Spinal cord (tissue), 10 donors: ENCODE measurements at places on chromosomes 1 and 21. TPM values are rescaled to one million over a fixed set of nuclear protein-coding genes. Genes with fewer than 3 reads are reported as not detected.

DNA sequence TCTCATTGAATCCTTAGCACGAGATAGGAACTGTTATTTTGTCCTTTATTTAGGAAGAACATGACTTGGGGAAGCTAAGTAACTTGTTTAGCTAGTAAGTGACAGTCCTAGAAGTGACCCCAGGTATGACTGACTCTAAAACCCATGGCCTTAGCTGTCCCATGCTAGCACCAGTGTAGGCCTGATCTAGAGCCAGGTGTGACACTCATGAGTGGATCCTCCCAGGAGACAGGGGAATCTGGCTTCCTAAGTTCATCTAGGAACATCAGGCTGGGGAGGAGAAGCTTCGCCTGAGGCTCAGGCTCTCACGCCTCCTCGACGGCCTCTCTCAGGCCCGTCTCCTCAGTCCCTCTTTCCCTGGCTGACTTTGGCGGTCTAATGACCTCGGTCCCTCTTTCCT lies 31.2 kb downstream of the CD48 start:
- DNase-seq = no peak

DNA sequence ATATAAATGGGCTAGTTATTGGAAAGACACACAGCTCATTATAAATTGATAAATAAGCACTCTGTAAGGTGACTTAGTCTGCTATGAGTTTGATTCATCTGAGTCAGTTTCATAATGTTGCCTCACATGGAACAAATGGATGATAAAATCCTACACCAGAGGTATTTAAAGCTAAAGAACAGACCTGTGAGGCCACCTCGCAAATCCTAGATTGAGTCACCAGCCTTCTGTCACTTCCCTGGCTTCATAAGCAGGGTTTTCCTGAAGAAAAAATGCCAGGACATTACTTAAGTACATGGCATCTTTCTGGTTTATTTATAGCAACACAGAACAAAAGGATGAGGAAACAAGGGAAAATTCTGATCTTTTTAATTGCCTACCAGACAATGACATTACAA lies 18.4 kb downstream of the CD2 start:
- no peak for DNase-seq

GRCh38 chr1:234938924-234939323 lies 189.7 kb downstream of the TOMM20 start:
- no peak for DNase-seq

DNA sequence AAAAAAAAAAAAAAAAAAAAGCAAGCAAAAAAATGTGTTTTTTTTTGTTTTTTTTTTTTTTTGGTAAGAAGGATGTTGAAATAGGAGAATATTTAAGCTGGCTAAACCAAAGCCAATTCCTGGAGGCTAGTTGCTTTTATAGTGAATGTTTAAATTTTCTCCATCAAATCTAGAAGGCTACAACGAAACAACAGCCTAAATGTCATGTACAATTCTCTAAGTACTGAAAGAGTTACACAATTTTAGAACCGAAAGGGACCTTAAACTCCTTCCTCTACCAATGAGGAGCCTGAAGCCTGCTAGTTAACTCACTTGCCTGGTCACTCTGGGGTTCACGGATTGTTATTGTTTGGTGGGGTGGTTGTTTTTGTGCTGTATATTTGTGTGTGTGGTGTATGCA lies 3.5 kb downstream of the WLS start:
- DNase-seq = no peak

GRCh38 chr1:17673329-17674072 lies 81.6 kb upstream of the ACTL8 start:
- no peak for DNase-seq

GRCh38 chr1:230611878-230612235 lies 30.4 kb upstream of the COG2 start:
- DNase-seq = no peak

DNA sequence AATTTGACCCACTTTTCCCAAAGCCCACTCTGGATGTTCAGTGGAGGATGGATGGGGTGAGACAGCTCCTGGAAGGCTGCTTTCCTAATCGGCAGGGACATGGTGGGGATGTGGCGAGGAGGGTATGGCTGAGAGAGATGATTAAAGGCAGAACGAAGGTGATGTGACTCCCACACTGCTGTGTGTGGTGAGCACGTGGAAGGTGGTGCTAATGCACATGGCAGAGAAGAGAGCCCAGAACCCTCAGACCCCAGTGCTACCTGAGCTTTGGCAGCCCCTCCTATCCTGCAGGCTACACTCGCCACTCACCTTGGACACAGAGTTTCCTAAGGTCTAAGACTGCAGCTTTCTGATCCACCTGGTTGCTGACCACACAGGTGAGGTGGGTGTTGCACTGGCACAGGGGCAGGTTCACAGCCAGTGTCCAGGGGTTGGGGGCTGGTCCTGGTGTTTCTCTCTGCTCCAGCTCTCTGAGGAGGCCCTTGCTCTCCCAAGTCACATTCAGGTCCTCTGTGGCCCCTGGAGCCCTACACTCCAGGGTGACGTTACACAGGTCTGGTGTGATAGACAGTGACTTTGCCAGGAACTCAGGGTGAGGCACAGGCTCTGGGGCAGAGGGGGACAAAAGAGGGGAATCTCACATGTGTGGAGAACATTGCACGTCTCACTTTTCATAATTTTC lies 151.4 kb upstream of the ETV3 start:
- no peak for DNase-seq

GRCh38 chr1:33153650-33154049 lies 28.2 kb downstream of the TRIM62 start:
- DNase-seq = no peak

GRCh38 chr1:169307176-169307575 lies 60.4 kb downstream of the NME7 start:
- no peak for DNase-seq

GRCh38 chr1:153403421-153404085 lies 12.7 kb upstream of the S100A8 start:
- DNase-seq = no peak

DNA sequence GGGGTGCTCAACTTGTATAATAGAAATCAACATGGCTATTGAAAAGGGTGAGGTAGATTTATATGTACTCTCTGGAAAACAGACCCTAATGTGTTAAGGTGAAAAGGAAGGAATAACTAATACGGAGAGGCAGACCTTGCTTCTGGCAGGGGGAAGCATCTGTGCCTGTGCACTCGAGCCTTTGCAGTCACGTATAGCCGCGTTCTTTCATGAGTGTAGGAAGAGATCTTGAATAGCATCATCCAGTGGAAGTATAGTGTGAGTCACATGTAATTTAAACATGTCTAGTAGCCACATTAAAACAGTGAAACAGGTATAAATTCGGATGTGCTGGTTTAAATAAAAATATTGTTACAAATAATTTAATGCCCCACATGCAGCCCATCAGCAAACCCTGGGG lies 3.0 kb downstream of the A3GALT2 start:
- DNase-seq = no peak

GRCh38 chr21:41061701-41062100 lies 106.3 kb upstream of the BACE2 start:
- DNase-seq = no peak

DNA sequence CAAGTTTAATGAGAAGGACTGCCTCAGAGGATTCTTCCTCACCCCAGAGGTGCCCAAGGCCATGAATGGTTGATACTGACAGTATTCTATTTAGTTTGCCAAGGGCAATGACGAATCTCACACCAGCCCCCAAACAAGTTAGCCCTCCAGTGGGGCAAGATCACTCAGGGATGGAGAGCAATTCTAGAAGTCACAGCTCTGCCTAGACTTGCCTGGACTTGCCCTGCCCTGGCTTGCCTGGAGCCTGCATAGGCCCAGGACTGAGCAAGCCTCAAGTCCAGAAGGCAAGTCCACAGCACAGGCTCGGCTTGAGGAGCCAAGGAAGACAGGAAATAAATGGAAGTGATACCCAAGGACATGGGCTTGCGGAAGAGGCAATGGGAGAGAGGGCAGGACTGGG lies 39.5 kb upstream of the RGS16 start:
- no peak for DNase-seq

DNA sequence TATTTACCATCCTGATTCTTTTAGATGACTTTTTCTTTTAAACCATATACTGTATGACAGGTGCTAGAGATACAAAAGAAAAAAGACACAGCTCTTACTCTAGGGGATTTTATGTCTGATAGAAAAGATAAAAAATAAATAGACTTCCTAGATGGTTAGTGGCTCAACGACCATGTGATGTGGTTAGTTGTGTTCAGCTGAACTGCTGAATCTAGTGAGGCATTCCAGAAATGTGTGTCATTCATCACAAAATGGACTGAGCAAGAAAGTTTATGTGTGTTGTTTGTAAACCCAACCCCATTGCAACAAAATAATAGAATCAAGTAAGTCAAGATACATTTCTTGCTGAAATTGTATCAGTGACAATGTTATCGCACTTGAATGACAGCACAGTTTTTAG lies 205.8 kb upstream of the LYPLAL1 start:
- no peak for DNase-seq

Gene OR2T35
- total RNA-seq = not detected

Gene CELA2A
- not detected for total RNA-seq

Gene OR2M3
- total RNA-seq = 0.06 TPM

Gene RNF223
- not detected for total RNA-seq

Gene ESPN
- total RNA-seq = 1.9 TPM

Gene KCNT2
- 32.3 TPM for total RNA-seq
